ENCODE measurements at places on chromosomes 7 and 10.

DNA sequence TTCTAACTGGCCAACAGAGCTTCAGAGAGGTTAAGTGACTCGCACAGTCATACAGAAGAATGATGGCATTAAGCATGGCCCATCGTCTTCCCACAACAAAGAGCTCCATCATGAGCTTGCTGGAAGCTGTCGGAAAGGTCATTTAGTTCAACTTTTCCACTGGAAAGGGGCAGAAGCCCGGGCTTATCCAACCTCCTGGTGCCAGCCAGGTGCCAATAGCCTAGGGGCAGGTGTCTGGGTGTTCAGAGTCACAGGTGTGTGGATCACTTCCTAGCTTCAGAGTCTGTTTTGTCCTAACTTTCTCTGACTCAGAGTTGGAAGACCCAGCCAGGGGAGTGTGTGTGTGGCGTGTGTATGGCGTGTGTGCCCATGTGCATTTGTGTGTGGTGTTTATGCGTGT is 1.3 kb upstream of the TRPV6 start:
- DNase-seq = no peak

GRCh38 chr7:1156782-1157535 is 3.0 kb downstream of the ZFAND2A start:
- DNase-seq = no peak

- no peak for DNase-seq
These were observed 132.4 kb downstream of the TSPAN12 start for GRCh38 chr7:120725376-120726039.

- DNase-seq = no peak
These were observed 145.2 kb upstream of the UNC5B start for GRCh38 chr10:71067098-71067740.

GRCh38 chr10:31062856-31063255 is 31.2 kb upstream of the ZNF438 start:
- no peak for DNase-seq
